ENCODE measurements at places on chromosomes 1 and 21.

DNA sequence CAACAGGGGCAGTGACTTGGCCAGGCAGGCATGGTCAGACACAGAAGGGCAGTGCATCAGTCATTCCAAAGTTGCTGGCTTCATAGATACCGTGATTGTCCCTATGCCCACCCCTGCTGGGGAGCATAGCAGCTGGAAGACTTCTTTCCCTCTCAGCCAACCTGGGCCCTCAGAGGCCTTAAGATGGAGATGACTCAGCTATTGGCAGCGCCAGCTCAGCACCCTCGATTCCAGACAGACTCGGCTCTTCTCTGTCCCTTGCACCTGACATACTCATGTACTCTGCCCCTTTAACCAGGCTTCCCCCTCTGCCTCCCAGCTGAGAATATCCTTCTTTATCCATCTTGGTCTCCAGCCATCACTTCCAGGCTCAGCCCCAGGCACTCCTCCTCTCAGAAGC lies 16.8 kb downstream of the SLAMF8 start:
- no peak for DNase-seq

GRCh38 chr1:221217029-221217428 lies 337.8 kb downstream of the HLX start:
- no peak for DNase-seq

DNA sequence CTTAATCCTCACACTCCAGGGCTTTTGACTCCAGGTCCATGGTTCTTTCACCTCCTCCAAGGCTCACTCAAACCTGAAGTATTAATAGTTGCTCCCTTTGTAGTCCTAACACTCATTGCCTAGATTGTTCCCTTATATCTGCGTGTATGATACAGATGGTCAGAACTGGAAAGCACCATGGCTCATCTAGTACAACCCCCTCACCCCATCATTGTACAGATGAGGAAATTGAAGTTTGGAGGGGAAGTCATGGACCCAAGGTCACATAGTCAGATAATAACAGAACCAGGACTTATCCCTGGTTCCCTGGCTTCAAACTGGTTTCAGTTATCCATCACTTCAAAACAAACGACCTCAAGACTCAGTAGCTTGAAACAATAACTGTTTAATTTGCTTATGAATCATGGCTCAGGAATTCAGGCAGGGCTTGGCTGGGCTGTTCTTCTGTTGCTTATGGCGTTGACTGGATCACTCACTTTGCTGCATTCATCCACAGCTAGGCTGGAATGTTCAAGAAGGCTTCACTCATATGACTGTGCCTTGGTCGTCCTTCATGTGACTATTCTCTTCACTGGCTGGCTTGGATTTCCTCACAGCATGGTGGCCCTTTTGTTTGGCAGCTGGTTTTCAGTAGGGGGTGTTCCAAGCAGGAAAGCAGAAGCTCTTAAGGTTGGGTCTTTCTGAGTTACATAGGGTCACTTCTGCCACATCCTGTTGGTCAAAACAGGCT lies 5.0 kb downstream of the NOS1AP start:
- no peak for DNase-seq

- DNase-seq: no peak
These were observed 2.9 kb downstream of the QSOX1 start for GRCh38 chr1:180157576-180158057.

GRCh38 chr1:204917802-204918201 lies 47.1 kb downstream of the NFASC start:
- no peak for DNase-seq

DNA sequence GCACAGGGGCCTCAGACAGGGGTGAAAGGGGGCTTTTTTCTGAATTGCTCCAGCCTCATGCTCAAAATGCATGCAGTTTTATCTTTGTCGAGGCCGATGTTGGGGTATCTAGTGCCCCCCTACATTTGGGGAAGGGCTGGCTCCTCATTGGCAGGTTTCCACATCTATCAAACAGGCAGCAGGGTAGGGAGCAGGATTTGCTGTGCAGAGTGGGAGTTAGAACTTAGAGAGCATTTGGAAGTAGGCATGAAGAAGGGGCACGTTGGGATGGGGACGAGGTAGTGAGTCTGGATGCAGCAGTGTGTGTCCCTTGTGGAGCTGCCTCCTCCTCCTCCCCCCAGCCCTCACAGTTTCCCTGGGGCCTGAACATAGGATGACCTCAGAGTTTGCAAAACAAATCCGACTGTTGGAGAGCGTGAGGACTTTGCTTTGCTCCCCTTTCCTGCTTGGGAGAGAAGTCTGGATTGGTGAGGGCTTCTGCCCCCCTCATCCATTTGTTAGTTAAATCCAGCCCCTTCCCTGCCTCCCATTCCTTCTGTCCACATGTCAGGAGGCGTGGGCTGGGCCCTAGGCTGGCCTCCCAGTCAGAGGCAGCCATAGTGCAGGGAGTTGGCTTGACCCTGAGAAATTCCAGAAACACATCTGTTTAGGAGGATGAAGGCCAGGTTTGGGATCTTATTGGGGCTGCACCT lies 36.9 kb upstream of the GPR37L1 start:
- DNase-seq: no peak

DNA sequence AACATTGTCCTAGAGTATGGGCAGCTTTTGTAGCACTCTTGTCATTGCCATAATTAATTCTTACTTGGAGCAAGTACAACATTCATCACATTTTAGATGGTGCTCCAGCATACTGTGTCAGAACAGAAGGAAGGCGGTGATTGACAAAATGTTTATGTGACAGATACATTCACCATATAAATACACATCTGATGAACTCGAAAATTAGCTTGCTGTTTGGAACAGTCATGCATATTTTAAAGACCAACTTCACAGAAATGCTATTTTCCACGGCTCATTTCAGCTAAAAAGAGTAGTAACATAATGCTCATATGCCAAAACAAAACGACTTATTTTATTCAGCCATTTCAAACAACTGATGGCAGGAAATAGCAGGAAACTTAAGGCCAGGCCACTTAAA lies 302.7 kb downstream of the MRPL39 start:
- no peak for DNase-seq

DNA sequence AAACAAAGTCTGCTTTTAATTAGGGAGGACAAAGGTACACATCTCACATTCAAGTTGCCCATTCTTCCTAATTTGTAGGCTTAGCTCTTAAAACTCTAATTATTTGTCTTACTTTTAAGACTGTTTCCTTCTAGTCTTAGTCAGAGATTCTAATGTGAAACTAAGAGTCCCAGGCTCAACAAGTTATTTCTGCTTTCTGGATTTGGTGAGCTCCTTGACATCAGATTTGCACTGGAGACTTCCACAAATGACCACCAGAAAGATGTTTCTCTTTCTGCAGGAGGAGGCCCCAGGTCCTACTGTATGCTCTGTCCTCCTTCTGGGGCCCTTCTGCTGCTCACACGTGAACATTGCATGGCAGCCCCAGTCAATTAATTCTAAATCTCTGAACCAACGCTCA lies 194.2 kb upstream of the JUN start:
- DNase-seq: no peak

DNA sequence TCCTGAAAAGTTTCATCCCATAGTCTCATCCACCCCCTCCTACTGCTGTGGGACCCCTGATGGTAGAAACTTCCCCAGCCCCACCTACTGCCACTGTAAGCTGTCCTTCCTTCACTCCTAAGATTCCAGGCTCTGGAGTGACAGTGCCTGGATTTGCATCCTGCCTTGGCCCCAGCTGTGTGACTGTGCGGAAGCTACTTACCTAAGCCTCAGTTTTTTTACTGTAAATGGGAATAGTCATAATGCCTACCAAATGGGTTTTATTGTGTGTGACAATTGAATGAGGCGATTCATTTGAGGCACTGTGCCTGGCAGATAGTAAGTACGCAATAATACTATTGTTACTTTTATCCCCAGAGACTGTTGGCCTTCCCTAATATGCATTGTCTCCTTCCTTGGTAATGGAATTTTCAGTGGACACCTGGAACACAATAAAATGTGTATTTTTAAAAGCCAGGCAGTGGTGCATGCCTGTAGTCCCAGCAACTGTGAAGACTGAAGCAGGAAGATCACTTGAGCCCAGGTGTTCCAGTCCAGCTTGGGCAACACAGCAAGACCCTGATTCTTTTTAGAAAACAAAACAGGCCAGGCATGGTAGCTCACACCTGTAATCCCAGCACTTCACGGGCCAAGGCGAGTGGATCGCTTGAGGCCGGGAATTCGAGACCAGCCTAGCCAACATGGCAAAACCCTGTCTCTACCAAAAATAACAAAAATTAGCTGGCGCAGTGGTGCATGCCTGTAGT lies 55.0 kb upstream of the ZNF326 start:
- no peak for DNase-seq

DNA sequence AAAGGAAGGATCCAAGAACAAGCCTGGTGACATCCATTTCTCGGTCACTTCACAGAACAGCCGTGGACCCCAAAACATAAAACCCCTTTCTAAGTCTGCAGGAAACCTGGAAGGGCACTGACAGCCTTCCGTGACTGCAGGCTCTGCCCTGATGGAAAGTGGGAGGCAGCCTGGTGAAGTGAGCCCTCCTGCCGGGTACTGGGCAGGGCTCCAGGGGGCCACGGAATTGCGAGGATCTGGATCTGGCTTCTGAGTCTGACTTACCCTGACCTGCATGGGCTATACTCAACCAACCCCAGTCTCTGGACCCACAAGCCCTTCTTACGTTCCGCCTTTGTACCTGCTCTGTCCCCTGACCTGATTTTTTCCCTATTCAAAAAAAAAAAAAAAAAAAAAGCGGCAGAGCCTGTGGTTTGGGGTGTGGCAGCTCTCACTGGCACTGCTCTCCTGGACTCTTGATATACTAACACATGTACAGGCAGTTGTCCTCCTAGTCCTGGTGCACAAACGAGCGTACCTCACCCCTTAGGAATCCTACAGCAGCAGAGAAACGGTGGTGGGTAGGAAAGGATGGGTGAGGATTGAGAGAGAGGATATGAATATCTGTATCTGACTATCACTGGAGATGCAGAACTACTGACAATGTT lies 82.9 kb downstream of the BEND5 start:
- DNase-seq: no peak

GRCh38 chr1:10152709-10153284 lies 57.6 kb upstream of the KIF1B start:
- DNase-seq: no peak

- DNase-seq: no peak
These were observed 52.1 kb upstream of the SLC44A3 start for GRCh38 chr1:94768036-94768435.

DNA sequence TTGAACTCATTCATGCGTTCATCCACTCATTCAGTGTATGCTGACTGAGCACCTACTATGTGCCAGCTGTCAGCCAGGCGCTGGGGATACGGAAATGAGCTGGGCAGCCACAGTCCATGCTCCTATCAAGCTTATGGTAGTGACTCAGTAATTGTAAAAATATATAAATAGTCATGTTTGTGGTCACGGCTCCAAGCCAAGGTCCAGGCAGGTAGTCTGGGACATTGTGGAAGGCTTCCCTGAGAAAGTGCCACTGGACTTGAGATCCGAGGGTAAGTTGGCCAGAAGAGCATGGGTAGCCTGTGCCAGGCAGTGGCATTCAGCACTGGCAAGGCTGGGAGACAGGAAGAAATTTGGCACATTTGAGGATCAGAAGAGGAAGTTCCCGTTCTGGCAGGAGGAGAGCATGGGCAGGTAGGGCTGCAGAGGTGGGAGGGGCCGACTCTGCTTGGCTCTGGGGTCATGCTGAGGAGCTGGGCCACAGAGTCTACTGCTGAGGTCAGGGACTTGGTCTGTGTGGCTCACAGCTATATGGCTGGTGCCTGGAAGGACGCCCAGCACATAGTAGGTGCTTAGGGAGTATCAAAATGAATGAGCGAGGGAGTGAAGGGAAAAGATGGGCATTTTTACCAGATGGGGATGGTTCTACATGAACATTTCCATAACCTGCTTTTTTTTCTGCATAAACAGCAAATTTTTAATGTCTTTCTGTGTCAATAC lies 6.9 kb downstream of the PTPRF start:
- no peak for DNase-seq

DNA sequence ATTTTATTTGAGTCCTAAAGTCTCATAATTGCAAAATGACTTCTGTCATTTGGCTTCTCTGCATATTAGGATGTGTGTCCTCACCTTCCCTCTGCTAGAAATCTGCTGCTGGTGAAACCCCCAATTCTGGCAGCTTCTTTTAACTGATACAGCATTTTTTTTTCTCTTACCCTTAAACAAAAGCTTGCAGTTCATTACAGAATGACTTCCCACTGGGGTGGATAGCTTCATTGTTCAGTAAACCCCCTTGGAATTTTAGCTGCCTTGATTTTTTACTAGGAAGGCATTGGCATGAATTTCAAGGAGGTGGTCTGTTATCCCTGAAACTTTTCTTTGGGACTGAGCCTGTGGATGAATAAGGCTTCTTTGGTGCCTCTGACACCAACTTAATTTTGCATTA lies 16.8 kb downstream of the TSEN15 start:
- DNase-seq: no peak

- DNase-seq: no peak
These were observed 218.7 kb downstream of the RERE start for GRCh38 chr1:8598783-8599182.

GRCh38 chr1:202165267-202165941 lies 5.0 kb upstream of the PTPN7 start:
- no peak for DNase-seq

DNA sequence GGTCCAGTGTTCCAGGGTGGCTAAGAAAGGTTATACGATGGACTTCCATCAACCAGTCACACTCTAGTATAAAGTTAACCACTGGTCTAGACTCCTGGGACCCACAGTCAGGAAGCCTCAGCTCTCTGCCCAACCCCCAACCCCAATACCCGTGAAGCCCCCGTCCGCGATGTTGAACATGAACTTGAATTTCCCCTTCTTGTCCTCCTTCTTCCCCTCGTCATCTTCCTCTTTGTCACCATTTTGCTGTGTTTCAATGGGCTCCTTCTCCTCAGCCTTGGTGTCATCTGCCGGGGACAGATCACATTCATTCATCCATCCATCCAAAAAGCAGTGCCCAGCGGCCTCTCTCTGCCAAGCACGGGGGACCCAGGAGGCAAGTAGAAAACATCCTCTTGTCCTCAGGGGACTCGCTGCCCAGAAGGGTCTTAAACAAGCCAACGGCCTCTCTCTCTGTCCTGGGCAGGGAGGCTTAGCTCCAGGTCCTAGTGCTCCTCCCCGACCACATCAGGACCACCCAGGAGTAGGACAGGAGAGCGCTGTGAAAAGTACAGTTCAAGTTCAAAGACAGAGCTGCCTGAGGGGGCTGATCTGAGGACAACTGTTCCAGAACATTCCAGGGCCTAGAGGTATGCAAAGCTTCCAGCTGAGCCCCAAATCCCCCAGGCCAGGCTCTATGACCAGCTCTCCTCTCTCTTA lies 66.5 kb downstream of the KCNAB2 start:
- no peak for DNase-seq

DNA sequence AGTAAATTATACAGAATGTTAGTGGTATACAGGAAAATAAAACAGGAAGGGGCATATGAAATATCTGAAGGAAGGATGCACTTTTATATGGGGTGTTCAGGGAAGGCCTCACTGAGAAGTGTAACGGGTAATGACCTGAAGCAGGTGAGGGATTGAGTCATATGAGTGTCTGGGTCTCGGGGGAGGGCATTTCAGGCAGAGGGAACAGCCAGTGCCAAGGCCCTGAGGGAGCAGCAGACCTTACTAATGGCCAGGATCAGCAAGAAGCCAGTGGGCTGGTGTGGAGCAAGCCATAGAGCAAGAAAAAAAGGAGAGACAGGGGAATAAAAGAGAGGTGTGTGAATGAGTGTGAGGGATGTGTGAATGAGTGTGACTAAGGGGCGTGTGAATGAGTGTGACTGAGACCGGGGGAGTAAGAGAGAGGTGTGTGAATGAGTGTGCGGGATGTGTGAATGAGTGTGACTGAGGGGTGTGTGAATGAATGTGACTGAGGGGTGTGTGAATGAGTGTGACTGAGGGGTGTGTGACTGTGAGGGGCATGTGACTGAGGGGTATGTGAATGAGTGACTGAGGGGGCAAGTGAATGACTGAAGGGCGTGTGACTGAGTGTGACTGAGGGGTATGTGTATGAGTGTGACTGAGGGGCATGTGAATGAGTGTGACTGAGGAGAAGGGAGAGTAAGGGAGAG lies 107.2 kb downstream of the GLIS1 start:
- no peak for DNase-seq
